Progenitor cell of endocrine pancreas (in vitro differentiated cells): ENCODE measurements at places on chromosomes 12 and 14. TPM values are rescaled to one million over a fixed set of nuclear protein-coding genes. Genes with fewer than 3 reads are reported as not detected.

GRCh38 chr12:130775953-130776856, 60.1 kb upstream of the RIMBP2 start:
- peak; percentile 49 for DNase-seq

GRCh38 chr12:107801150-107801549, 26.6 kb downstream of the ASCL4 start:
- no peak for DNase-seq

DNA sequence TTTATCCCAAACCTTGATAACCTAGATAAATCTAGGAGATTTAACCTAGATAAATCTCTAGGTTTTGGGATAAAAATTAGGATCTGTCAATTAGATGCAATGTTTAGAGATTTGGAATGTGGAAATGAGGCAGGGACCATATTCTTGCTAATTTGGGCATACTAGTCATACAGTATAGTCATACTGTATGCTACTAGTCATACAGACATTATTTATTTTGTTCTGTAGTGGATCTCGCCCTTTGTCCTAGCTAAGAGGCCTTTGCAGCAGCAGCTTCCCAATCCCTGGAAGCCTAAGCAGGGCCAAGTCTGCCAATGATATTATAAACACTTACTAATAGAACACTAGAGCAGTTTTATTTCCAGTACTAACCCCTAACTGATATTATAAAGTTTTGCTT, 136.4 kb downstream of the CEP128 start:
- no peak for DNase-seq

DNA sequence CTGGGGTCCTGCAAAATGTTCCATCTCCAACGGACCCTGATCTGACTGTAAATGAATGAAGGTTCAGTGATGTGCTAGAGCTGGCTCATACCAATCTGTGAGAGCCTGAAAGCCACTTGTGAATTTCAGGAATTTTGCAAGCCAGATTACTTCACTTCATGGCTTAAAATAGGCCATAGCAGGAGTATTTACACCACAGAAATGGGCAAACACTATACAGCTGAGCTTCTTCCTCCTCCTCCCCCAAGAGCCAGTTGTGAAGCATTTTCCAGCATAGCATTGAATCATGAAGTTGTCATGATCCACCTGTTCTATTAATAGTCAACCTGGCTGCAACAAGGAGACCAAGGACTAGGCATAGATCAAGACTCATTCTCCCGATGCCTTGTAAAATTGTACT, 141.3 kb upstream of the RASSF8 start:
- no peak for DNase-seq

GRCh38 chr12:59517522-59517921, 78.3 kb upstream of the SLC16A7 start:
- no peak for DNase-seq

DNA sequence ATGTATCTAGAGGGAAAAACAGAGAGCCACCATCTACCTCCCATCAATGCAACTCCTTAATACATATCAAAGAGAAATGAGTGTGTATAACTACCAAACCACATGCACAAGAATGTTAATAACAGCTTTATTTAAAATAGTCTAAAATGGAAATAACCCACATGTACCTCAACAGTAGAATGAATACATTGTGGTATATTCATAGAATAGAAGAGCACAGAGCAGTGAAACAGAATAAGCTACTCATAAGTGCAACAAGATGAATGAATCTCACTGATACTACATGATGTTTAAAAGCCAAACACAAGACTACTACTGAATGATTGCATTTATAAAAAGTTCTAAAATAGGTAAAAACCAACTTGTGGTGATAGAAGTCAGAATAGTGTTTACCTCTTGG, 232.5 kb downstream of the BTG1 start:
- DNase-seq: no peak

DNA sequence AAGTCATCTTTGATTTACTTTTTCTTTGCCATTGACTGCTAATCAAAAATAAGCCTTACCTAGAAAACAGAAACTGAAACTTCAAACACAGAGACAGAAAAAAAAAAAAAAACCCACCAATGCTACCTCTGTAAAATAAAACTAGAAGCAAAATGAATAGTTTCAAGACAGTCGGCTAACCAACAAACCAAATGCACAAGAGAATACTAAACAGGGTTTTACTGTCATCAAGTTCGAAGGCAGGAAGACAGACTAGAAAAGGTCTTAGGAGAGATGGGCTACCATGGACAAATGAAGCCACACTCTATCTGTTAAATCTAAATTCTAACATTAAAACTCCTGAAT, 59.5 kb downstream of the SEL1L start:
- DNase-seq: no peak

DNA sequence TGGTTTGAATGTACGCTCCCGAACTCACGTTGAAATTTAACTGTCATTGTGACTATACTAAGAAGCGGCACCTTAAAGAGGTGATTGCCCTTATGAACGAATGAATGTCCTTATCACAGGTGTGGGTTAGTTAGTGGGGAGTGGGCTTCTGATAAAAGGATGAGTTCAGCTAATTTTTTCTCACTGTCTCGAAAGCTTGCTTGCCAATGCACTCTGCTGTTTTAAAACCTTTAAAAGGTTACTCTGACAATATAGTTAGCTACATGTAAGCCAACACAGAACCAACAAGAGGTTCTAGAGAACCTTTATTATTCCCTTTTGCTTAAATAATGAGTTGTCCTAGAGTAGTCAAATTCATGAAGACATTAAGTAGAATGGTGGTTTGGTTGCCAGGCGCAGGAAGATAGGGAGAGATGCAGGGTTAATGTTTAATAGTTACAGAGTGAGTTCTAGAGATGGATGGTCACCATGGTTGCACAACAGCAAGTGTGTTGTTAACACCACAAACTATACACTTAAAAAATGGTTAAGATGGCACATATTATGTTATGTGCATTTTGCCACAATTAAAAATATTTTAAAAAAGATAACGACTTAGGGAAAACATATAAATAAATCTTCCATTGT, 26.3 kb downstream of the RTN1 start:
- DNase-seq: no peak

- no peak for DNase-seq
Observed at GRCh38 chr12:47814539-47815170, 5.0 kb downstream of the HDAC7 start.

GRCh38 chr12:46523863-46524770, 151.5 kb upstream of the SLC38A2 start:
- DNase-seq: no peak

- DNase-seq: no peak
Observed at GRCh38 chr12:125492354-125493270, 427.4 kb downstream of the AACS start.

DNA sequence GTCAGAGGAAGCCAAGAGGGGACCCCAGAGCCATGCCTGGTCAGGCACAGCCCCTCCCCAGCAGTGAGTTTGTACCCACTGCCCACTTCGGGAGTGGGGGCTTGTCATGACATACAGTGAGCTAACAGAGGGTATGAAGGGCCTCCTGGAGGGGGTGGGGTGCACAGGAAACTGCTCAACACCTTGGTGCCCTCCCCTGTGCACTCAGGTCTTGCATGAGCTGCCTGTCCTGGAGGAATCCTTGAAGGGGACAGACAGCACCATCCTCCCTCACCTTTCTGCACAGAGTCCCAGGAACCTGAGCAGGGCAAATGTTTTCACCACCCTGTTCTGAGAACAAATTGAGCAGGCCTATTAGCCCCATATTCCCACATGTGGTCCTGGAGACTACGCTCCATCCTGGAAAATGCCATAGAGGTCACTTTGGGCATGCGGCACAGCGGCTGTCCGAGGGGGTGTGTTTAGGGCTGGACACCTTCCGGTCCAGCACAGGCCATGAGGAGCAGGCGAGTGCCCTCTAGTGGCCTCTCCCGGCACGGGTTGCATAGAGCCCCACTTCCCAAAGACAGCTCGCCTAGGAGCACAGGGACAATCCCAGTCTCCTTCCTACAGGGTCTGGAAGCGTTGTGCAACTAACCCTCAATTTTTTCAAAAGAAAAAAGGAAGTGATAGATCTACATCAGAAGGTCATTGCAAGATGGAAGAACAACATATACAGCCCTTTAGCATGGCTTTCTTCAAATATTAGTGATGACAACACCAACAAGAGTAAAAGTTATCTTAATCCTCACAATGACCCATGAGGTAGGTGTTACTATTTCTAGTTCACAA, 31.9 kb upstream of the ZFP36L1 start:
- peak; percentile 64 for DNase-seq

- DNase-seq: no peak
Observed at GRCh38 chr12:107064243-107064642, 29.1 kb downstream of the CRY1 start.

DNA sequence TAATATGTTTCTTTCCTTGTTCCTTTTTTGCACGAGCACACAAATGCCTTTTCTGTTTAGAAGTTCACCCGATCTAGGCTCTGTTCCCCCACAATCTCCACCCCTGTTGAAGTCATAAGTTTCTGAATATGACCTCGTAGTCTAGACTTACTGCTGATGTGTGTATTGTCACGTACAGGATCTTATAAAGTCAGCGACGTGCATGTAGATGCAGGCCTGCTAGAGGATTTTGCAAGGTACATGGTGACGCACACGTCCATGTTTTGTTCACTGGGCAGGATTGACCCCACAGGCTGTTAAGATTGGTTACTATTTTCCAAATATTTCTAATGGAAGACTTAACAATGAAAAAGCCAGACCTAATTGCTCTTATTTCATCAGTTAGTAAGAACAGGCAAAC, 46.2 kb upstream of the CCDC91 start:
- DNase-seq: no peak

GRCh38 chr12:52082026-52082668, 2.6 kb downstream of the SMIM41 start:
- DNase-seq: no peak

- DNase-seq: no peak
Observed at GRCh38 chr12:527241-527640, 67.5 kb downstream of the B4GALNT3 start.

DNA sequence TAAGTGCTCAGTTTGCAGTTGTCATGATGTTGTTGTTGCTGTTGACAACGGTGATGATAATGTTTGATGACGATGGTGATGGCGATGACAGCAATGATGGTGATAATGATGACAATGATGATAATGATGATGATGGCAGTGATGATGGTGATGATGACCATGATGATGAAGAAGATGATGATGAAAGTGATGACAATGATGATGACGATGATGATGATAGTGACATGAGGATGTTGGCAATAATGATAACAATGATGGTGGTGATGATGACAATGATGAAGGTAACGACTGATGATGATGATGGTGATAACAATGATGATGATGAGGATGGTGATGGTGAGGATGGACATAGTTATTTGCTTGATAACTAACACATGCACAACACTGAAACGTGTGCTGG, 778.5 kb downstream of the VRK1 start:
- no peak for DNase-seq

GRCh38 chr12:48795550-48796455, 6.9 kb upstream of the ADCY6 start:
- peak; percentile 61 for DNase-seq

DNA sequence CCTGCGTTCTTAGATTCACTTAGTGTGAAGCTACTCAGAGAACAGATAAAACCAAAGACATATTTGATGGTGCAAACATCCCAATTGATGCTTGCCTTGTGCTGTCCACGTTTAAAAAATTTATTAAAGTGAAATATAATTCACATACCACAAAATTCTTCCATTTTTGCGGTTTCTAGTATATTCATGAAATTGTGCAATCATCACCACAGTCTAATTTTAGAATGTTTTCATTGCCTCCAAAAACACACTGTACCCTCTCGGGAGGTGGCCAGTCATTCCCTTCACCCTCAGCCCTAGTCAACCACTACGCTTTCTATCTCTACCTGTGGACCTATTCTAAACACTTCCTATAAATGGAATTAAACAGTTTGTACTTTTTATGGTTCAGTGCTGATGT, 1109.2 kb downstream of the FLRT2 start:
- no peak for DNase-seq

DNA sequence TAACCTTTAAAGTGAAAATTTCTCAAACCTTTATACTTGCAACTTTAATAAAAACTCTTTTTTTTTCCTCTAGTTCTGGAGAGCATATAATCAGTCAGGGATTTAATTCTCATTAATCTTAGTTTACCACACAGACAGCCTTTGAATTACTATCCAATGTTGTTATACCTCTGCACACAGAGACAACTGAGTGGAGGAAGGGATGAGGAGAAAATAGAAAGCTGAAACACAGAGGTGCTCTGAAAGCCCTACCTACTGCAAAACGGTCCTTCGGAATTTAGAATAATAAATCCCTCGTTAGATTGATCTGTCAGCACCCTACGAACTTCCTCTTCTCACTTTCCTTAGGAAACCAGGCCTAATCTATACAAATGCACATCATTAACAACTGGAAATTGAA, 122.1 kb downstream of the STXBP6 start:
- DNase-seq: no peak

- DNase-seq: no peak
Observed at GRCh38 chr14:71856199-71856919, 75.9 kb upstream of the RGS6 start.

The LHX5 gene
- total RNA-seq: 0.41 and 0.78 TPM in 2 replicates

The ANKRD33 gene
- 0.14 and 0.44 TPM in 2 replicates for total RNA-seq

The SLC17A8 gene
- 1.2 and 1.5 TPM in 2 replicates for total RNA-seq

The APOF gene
- not detected in 2 replicates for total RNA-seq

The RNASE13 gene
- not detected in 2 replicates for total RNA-seq

The TAS2R7 gene
- total RNA-seq: not detected in 2 replicates

The KRT79 gene
- total RNA-seq: not detected in 2 replicates

The TRHDE gene
- total RNA-seq: 2.0 and 2.7 TPM in 2 replicates
